ENCODE measurements at places on chromosomes 12 and 14. TPM values are rescaled to one million over a fixed set of nuclear protein-coding genes. Genes with fewer than 3 reads are reported as not detected.

HPD gene
- 0.77 TPM for total RNA-seq

OVCH1 gene
- 0.33 TPM for total RNA-seq

PCNX4 gene
- 140 TPM for total RNA-seq

CISTR gene
- not detected for total RNA-seq

UBE3B gene
- total RNA-seq = 71.2 TPM

MIP gene
- 303 TPM for total RNA-seq

WNT5B gene
- 34.6 TPM for total RNA-seq

EPS8 gene
- 157 TPM for total RNA-seq

OR6C4 gene
- not detected for total RNA-seq
